AG09319 (cell line): ENCODE measurements at places on chromosomes 3 and 15.

DNA sequence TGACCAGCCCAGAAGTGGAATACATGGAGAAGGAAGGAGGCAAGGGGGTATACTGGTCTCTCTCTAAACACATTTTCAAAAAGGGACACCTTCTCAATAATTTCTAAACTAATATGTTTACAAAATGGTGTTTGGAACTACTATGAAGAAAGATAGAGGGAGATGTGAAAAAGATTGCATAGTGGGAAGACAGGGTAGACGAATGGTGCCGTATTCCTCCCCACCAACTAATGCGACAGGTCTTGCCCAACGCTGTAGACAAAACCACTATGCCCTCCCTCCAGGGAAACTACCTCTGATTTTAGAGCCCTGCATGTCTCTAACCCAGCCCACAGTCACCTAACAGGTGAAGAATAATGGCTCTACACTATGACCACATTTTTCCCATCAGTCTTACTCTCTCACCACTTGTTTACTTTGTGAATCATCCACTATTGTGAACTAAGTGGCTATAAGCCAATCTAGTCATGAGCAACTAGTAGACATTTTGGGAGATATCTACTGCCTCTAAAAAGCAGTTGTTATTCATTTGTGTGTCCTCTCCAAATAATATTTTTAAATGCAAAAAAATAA, 108.2 kb upstream of the UBE2E2 start:
- DNase-seq, result no peak

GRCh38 chr3:15630646-15631350, 29.3 kb downstream of the BTD start:
- DNase-seq, result no peak

DNA sequence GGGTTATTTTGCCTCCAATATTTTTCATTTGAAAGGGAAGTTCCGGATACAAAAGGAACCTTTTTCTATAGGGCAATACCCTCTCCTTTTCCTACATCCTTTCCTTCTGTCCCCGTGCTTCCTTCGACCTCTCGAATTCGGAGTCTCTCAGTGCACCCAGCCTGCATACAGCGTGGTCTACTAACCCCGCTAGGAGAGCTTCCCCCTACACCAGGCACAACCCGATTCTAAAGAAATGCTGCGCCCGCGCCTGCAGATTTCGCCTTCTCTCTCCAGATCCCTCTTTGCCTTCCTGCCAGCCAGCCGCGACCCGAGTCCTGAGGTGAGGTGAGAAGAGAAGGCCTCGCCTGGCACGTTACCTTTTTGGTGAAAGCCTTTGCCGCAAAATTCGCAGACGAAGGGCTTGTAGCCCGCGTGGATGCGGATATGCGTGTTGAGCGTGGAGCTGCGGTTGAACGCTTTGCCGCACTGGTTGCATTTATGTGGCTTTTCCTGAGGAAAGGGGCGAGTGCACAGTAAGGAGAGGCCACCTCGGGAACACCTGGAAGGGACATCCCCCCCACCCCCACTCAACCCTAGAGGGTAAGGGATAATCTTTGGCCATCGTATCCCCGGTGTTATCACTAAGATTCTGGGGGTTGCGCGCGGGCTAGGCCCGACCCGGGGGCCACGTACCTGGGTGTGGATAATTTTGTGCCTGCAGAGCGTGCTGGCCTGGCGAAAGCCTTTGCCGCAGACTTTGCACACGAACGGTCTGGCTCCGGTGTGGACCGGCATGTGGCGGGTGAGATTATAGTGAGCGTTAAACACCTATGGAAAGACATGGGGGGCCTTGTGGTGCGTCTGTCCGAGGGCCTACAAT, 2.3 kb downstream of the FEZF2 start:
- no peak for DNase-seq

- DNase-seq, result no peak
Observed at GRCh38 chr15:57082054-57082728, 163.7 kb downstream of the TCF12 start.

- no peak for DNase-seq
Observed at GRCh38 chr3:153192327-153192726, 30.3 kb downstream of the RAP2B start.

DNA sequence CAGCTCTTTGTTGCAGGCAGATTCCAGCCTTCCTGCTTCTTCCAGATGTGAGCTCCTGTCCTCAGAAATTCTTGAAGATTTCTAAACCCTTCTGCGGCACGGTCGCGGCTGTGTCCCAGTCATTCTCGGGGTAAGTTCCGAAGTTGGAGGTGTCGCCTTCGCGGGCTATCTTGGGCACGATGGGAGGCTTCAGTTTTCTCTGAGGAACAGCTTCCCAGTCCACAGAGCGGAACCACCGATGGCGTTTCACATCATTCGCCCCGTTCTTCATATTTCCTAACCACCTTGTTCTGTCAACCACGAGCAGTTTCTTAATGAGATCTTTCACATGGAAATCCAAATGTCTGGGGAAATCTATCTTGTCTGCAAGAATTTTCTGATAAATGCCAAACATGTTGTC, 24.7 kb upstream of the CERS3 start:
- no peak for DNase-seq

DNA sequence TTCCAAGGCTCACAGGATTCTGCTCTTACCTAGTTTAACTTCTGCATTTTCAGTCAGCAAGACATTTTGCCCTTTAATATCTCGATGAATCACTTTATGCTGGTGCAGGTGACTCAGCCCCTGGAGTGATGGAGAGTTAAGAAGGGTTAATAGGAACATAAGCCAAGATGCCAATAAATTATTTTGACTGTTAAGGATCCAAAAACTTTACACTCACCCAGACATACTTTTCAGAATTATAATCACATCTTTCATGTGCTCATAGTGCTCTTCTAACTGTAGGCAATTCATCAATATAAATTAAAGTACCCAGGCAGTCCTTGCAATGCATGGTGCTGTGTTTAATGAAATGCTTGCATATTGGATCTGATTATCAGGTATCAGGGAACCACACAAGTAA, 164.1 kb upstream of the SLC2A2 start:
- no peak for DNase-seq

DNA sequence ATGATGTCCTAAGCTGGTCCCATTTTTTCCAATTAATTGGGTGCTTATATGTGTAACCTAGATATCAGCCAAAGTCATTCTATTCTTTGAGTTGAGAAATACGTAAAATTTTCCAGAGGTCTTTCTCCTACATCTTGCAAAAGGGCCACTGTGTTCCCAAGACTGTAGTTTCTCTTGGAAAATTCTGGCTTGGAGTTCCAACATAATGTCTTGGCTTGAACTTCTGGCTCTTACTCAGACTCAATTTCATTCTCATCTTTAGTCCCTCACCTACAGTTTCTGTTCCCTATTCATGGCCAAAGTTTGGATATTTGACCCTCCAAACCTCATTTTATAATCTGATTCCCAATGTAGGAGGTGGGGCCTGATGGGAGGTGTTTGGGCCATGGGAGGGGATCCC, 201.4 kb upstream of the ARHGEF26 start:
- no peak for DNase-seq

DNA sequence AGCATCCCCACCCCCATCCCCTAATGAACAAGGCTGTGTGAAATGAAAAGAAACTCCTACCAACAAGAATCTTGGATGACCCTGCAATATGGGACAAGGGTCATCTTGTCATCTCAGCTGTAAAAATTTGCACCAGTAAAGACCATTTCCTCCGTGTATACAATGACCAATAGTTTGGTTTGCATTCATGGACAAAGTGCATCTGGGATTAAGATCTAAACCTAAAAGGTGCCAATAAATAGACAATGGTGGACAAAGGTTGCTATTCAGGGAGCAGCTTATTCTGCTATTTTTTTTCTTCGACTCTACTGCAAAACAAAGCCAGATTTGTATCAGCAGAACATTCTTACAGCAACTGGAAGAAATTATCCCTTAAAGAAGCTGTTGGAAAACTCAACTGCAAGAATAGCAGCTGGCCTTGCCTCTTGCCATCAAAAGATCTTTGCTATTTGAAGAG, 8.0 kb downstream of the MGLL start:
- no peak for DNase-seq

GRCh38 chr3:177005718-177006405, 191.4 kb downstream of the TBL1XR1 start:
- DNase-seq, result no peak

GRCh38 chr15:39300451-39301153, 280.3 kb upstream of the THBS1 start:
- no peak for DNase-seq

DNA sequence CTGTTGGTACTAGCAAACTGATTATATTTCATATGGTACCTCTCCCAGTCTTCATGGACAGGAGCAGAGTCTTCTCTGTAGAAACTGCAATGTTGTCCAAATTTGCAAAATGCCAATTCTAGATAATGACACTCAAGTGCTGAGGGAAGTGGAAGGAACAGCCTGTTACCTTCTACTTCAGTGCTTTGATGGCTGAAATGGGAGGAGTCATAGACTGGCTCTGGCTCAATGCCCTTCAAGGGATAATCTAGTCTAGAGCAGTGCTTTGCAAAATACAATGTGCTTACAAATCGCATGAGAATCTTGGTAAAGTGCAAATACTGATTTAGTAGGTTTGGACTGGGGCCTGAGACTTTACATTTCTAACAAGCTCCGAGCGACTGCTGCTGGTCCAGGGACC, 51.7 kb upstream of the ACP3 start:
- no peak for DNase-seq

- DNase-seq, result no peak
Observed at GRCh38 chr3:14413381-14414071, 11.1 kb downstream of the SLC6A6 start.

- DNase-seq, result no peak
Observed at GRCh38 chr15:27084844-27085243, 113.9 kb downstream of the GABRG3 start.

- DNase-seq, result no peak
Observed at GRCh38 chr3:42631620-42632019, 21.9 kb upstream of the ZBTB47 start.

DNA sequence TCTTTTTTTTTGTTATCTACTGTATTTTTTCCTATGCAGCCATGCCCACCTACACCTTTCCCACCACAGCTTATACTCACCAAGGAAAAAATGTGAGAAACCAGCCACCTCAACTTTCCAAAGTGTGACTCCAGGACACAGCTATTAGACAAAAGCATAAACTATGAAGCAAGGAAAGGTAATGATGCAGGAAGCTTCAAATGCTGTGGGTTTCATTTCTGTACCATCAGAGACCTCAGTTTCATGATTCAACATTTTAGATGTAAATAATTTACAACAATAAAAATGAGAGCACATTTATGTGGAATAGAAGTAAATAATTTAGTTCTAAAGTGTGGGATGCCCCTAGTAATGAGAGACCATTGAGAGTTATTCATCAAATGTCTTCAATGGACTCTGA, 115.1 kb downstream of the CDIN1 start:
- no peak for DNase-seq

DNA sequence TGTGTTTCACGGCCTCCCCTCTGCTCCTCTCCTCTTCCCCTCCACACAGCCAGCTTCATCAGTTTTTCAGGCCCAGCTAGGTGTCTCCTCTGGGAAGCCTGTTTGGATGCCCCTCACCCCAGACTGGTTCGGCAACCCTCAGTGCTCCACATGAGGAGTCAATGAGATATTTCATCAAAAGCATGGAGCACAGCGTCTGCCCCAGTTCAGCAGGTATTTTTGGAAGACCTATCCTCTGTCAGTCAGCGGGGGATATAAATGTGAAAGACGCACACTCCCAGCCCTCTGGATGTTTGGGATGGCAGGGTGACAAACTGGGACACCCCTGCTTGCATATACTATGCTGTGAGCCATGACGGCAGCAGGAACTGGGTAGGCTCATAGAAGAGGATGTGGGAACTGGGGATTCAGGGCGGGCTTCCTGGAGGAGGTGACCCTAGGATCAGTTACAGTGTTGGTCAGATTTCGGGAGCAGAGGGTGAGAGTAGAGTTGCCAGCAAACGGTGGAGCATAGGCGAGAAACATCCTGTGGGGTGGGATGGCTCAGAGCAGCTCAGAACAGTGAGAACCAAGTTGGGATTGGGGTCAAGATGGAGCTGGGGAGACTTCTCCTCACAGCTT, 42.9 kb downstream of the PXYLP1 start:
- DNase-seq, result no peak

DNA sequence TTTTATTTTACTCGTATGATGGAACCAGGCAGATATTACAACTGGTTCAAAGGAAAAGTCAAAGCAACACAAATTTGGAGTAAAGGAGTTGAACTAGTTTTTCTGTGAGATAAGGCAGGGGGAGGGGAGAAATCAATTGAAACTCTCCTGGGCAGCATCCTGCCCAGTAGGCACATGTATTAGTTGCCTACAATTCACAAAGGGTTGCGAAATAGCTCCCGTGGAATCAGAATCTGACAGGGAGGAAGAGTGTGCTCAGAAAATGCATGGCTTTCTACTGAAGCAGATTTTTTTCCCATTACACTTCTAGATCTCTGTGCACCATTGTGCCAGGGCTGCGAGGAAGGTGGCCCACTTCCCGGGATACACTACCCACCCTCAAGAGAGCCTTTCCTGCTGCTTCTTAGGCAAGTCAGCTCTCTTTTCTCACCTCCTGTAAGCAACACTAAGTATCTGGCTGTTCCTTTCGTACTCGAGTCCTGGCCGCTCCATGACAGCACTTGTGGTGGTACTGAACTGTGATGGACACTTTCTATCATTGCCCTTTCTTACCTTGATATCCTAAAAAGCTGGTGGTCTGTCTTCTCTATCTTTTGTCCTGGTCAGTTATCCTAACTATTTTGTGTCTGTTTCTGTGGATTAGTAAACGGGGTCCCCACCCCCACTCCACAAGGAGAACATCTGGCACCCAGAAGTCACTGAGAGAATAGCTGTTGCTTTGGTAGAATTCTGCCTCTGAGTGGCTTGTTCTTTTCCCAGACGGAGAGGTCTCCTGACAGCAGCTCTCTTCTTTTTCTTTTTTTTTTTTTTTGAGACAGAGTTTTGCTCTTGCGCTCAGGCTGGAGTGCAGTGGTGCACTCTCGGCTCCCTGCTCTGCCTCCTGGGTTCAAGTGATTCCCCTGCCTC, 74.8 kb downstream of the RPL39L start:
- peak; percentile 8 for DNase-seq
